ENCODE measurements at places on chromosomes 3 and 15.

DNA sequence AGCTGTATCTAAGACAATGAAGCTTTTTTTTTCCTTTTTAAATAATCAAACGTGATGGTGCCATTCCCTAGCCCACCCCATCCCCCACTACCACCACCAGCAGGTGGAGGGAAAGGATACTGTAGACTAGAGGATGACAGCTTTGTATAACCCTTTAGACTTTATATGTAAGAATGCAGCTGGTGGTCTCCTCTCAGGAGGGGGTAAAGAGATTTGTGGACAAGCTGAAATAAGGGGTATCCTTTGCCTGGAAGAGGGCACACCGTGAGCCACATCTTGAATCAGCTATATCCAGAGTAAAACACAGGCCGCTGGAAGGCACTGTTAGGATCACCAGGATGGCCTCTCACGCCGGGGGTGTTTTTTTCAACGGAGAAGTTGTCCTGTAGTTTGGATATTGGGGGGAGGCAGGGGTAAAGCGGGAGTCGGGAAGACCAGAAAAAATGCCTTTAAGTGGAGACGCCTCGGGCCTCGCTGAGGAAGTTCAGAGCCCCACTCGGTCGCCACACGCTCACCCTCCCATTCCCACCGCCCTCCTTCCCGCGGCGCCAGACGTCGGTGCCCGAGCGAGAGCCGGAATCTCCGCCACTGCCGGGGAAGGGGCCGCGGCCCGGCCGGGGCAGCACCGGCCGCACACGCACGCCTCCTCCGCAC lies 986 bp downstream of the KPNA4 start:
- no peak for DNase-seq

- DNase-seq = no peak
These were observed 73.1 kb upstream of the BHLHE40 start for GRCh38 chr3:4906107-4906621.

DNA sequence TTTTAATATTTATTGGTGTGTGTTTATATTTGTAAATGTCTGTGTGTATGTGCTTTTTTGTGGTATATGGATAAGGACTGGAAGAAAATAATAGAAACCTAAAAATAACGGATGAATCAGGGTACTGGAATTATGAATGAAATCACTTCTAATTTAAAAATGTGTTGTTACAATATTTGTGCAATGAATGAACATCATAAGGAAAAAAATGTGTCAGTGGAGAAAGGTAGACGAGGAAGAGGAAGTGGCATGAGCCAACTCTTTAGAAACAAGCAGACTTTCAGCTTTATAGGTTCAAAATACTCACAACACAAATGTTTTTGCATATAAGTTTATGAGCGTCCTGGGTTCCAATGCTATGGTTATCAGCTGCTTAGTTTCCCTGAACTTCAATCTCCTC lies 59.4 kb downstream of the SOX2 start:
- no peak for DNase-seq

- DNase-seq = no peak
These were observed 4.3 kb downstream of the RLBP1 start for GRCh38 chr15:89217031-89217430.

DNA sequence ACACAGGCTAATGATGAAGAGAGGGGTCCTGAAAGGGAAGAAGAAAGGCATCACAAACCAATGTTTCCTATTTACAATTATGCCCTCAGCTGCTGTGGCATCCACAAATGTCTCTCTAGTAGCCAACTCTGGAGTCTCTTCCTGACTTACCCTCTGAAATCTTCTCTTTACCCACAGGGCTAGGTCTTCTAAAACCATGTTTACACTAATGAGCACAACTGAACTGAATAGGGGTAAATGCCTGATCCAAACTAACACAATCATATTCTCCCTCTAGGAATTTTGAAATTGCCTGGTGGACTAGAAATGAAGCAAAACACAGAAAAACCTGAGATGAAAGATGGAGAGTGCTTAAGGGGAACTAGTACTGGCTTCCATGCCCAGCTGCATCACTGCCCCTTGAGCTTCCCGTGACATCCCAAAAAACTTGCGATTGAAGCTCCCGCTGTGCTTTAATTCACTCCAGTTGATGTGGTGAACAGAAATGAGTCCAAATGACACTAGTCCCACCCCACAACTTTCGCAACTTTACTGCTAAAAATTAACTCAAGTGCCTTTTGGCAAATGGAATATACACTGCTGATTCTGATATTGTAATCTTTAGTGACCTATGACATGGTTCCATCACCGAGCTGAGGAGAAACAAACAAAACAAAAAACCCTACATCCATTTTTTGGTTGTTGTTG lies 32.8 kb downstream of the CFAP20DC start:
- DNase-seq = no peak

DNA sequence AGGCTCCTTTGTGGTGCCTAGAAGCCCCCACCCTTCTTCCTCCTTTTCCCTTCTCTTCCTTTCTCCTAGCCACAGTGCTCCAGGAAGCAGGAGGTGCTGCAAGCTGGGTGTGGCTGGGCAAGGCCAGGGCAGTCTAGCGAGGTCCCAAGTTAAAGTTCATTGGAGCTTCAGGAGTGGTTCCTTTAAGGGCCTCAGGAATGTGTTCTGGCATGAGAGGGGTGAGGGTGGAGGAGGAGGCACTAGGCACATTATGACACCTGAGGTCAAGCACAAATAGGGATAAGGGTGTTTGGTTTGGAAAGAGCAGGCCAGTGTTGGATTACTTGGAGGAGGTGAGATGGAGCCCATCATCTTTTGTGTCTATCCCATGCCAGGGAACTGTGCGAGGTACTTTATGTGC lies 258.7 kb downstream of the TLE3 start:
- no peak for DNase-seq

DNA sequence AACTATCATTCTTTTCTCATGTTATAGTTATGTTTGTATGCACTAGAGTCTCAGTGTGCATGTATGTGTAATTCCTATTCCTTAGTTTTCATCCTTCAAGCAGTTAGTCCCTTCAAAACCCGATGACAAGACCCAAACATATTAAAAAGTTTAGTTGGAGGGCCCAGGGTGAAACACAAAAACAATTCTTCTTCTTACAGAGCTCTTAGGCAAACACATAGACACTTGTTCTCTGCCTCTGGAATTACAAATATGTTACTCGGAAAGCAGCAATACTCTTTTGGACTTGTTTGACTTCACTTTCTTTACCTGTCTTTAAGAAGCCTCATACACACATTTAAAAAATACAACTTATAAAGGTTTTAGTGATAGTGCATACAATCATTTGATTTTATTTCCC lies 763 bp upstream of the CNTN6 start:
- no peak for DNase-seq

- DNase-seq = no peak
These were observed 49.3 kb upstream of the CA12 start for GRCh38 chr15:63430766-63431451.

DNA sequence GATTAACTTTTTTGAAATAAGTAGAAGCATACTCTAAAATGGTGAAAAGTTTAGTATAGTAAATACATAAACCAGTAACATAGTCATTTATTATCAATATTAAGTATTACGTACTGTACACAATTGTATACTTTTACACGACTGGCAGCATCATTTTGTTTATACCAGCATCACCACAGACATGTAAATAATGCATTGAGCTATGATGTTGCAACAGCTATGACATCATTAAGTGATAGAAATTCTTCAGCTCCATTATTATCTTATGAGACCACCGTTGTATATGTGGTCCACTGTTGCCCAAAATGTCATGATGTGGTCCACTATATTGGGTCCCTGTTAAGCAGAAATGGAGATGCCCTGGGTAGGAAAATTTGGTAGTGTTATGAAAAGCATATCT lies 51.3 kb downstream of the DRD3 start:
- no peak for DNase-seq

GRCh38 chr3:195403244-195403643 lies 39.6 kb downstream of the ACAP2 start:
- no peak for DNase-seq

DNA sequence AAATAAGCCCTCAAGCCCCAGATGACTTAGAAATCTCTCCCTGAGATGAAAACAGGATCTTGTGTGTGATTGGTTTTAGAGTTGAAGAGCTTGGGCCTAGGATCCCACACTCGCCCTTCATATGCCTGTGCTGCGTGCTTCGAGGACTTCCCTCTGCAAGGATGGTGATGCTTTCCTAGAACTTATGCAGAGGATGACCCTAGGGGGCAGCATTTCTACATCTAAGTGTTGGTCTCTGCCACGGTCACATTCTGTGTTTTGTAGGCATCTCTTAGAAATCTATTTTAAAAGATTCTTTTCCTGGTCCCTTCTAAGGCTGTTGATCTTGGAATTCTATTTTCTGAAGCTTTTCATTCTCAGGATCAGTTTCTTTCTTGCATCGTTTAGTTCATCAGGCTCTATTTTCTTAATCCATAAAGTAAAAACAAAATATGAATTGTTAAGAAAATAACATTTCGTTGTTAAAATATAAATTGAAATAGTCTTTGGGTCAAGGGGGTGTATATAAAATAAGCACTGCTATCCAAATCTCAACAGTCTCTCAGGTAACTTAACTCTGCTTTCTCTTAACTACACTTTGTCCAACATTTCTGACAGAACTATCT lies 45.7 kb downstream of the WDR76 start:
- no peak for DNase-seq

- no peak for DNase-seq
These were observed 51.8 kb downstream of the CHD2 start for GRCh38 chr15:92951800-92952457.

GRCh38 chr3:179401561-179401960 lies 49.7 kb downstream of the GNB4 start:
- DNase-seq = no peak

- DNase-seq = no peak
These were observed 347.3 kb downstream of the ZBTB20 start for GRCh38 chr3:114799816-114800215.

- no peak for DNase-seq
These were observed 292.9 kb downstream of the ZIC4 start for GRCh38 chr3:147113293-147114044.

- DNase-seq = no peak
These were observed 20.7 kb downstream of the ADAMTS9 start for GRCh38 chr3:64667138-64667537.

GRCh38 chr15:73838831-73839426 lies 34.4 kb upstream of the TBC1D21 start:
- DNase-seq = no peak

DNA sequence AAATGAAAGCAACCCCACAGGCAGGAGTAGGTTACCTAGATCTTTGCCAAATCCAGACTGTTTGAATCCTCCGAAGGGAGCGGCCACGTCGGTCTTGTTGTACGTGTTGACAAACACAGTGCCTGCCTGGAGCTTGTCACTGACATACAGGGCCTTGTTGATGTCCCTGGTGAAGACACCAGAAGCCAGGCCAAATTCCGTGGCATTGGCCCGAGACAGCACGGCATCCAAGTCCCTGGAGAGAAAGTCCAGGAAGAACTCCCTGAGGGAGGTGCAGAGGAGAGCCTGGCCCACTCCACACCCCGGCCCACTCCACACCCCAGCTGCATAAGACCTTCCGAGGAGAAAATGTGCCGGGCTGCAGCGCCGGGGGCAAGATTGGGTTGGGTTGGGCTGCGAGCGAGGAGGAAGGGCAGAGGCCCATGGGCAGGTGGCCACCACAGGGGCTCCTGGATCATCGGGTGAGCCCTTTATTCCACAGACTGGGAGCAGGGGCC lies 21.8 kb upstream of the SLC41A3 start:
- no peak for DNase-seq

DNA sequence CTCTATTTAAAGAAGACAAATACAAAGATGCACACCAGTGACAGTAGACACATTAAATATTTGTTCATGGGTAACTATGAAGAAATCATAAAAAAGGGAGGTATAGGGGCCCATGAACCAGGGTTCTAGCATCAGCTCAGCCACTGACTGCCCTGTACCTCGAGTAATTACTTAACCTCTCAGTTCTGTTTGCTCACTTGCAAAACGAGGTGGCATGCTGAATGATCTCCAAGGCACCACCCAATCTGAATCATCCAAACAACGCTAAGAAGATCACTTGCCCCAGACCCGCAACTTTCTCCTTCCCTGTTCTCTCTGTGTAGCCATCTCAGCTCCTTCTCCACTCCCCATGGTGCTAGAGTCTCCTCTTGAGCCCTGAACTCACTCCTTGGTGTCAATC lies 374.7 kb downstream of the VPS13C start:
- no peak for DNase-seq

- no peak for DNase-seq
These were observed 26.8 kb downstream of the TIMMDC1 start for GRCh38 chr3:119524931-119525662.

DNA sequence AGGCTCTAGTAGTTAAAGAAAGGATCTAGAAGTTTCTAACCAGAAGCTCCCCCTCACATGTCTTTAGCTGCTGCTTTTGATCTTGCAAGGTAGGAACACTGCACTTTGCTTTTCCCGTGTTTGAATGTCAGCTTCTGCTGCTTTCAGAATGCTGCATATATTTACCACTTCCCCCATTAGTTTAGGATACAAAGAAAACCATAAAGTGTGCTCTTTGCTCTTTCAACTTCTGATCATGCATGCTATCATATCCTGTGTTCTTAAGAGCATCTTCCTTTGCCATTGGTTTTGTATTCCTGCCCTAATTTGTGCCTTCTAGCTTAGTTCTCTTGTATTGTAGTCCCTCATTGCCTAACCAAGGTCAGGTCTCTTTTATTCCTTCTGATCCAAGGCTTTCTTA lies 43.3 kb downstream of the ZNF609 start:
- no peak for DNase-seq

- no peak for DNase-seq
These were observed 225.6 kb upstream of the UBE2E1 start for GRCh38 chr3:23580096-23580713.

GRCh38 chr15:29935296-29936004 lies 113.2 kb upstream of the TJP1 start:
- DNase-seq = no peak

DNA sequence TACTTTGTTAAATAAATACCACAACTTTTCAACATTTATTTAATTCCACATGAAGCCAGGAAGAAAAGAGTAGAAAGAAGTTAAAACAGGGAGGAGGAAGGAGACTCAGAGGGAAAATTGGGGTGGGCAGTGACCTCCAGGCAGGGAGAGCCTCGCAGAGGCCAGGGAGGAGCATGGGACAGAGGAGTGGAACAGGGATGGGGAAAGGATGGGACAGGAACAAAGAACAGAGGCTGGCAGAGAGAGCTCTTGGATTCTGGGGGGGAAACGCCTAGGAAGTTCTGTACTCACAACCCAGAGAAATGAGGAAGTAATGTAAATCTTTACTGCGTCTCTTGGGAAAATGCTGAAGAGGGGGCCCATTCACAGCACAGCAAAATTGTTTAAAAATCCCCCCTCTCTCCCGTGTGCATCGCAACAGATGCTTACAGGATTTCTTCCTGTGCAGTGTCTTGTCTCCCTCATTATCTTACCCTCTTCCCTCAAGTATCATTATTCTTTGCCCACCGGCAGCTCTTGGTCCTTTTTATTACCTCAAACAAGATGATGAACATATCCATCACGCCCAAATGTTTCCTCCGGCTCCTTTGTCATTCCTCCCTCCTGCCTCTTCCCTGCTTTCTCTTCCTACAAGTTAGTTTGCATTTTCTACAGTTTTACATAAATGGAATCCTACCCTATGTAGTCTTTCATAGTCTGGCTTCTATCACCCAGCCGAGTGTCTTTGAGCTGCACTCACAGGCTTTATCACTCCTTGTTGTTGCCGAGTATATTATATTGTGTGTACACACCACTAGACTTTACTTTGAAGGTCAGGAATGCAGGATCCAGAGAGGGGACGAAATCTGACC lies 65.5 kb downstream of the ARHGAP31 start:
- DNase-seq = no peak

- no peak for DNase-seq
These were observed 55.5 kb downstream of the SATB1 start for GRCh38 chr3:18369551-18370185.

Data from CD8-positive, alpha-beta T cell (primary cell).